ENCODE measurements at places on chromosomes 5 and 9.

GRCh38 chr5:91670563-91670962, 287.4 kb upstream of the ARRDC3 start:
- DNase-seq = no peak

GRCh38 chr5:42875785-42876374, 64.2 kb upstream of the SELENOP start:
- no peak for DNase-seq

- DNase-seq = no peak
Measured at GRCh38 chr9:114338187-114338586, 8.5 kb downstream of the ORM2 start.

DNA sequence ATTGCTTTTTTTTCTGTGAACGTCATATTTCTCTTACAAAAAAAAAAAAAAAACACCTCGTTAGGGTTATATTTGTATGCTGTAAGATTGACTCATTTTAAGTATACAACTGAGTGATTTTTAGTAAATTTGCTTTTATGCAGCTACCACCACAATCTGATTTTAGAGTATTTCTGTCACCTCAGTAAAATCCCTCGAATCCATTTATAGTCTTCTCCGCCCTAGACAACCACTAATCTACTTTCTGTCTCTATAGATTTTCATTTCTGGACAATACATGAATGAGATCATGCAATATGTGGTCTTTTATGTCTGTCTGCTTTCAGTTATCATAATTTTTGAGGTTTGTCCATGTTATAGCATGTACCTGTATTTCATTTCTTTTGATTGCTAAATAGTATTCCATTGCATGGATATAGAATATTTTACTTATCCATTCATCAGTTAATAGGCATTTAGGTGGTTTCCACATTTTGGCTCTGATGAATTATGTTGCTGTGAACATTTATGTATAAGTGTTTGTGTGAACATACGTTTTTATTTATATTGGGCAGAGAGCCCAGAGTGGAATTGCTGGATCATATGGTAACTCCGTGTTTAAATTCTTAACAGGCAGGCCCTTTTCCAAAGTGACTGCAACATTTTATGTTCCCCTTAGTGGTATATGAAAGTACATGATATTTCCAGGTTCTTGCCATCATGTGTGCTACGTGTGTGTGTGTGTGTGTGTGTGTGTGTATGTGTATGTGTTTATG, 171.4 kb downstream of the SGCD start:
- DNase-seq = no peak

DNA sequence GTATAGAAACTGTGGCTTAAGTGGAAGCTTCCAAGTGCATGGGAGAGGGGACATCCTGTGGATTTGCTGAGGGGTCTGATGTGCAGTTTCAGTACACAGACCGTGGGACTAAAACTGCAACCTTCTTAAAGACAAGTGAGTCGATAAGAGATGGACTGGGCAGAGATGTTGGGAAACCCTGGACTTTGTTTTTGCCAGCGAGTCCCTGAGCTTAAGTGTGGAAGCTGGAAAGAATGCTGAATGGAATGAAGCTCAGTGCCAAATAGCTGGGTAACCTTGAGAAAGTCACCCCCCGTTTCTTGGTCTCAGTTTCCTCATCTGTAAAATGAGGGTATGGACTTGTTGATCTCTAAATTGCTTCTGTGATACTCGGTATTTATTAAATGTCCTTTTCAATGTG, 37.3 kb upstream of the KLF9 start:
- no peak for DNase-seq

- DNase-seq = no peak
Measured at GRCh38 chr5:103519550-103519949, 43.0 kb downstream of the NUDT12 start.

DNA sequence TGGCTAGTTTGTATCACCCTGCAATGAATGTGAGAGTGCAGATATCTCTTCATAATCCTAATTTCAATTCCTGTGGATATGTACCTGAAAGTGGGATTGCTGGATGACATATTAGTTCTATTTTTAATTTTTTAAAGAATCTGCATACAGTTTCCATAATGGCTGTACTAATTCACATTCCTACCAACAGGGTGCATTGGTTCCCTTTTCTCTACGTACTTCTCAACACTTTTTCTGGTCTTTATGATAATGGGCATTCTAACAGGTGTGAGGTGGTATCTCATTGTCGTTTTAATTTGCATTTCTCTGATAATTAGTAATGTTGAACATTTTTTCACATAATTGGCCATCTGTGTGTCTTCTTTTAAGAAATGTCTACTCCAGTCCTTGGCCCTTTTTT, 927.5 kb downstream of the DTWD2 start:
- no peak for DNase-seq
